ENCODE measurements at places on chromosomes 3 and 15.

GRCh38 chr3:186571644-186572013, 1.1 kb downstream of the DNAJB11 start:
- DNase-seq = no peak

DNA sequence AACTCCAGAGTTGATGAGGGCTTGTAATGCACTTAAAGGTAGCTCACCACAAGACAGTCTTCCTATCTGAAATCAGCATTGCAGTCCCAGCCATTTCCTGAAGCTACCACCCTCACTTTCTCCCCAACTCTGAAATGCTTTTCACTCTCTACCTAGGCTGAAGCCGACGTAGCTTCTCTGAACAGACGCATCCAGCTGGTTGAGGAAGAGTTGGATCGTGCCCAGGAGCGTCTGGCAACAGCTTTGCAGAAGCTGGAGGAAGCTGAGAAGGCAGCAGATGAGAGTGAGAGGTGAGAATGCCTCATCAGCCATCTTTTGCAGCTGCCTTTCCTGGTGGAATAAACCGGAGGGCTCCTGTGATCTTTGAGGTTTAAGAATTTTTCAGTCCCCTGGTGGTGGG, 14.3 kb downstream of the TPM1 start:
- no peak for DNase-seq

DNA sequence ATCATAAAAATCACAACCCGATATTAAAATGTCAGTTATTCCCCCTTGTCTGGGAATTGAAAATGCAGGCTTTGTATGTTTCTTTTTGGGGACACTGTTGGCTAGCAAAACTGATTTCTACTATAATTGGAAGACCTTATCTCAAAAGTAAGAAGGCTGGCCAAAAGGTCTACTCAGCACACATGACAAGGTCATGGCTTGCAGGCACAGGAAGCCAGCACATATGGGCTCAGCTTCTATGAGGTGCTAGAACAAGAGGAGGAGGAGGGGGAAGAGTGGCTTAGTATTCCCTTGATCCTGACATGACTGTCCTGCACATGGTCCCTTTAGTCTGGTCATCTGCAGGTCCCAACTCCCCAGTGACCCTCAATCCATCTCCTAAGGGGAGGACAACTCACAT, 681.2 kb downstream of the SQOR start:
- no peak for DNase-seq

DNA sequence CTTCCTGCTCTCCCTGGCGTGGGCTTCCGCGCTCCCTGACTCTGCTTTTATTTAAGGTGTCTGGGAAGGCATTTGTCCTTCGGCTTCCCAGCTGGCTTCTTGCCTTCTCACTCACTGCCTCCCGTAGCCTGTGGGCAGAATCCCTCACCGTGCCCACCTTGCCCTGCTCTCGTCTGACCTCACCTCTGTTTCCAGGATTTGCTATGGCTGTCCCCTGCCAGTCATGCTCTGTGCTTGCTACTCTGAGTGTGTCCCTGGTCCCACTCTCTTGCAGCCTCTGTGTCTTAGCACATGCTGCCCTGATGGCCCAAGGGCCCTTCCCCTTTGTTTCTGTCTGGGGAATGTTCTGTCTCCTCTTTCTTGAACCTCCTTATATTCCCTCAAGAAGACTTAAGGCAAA, 26.2 kb downstream of the LPP start:
- DNase-seq = no peak

GRCh38 chr15:66387163-66388042, 691 bp downstream of the MAP2K1 start:
- DNase-seq = peak; percentile 32

- no peak for DNase-seq
Measured at GRCh38 chr15:52876991-52877663, 87.0 kb upstream of the ONECUT1 start.
